SK-N-SH (cell line): ENCODE measurements at places on chromosomes 7 and 10.

DNA sequence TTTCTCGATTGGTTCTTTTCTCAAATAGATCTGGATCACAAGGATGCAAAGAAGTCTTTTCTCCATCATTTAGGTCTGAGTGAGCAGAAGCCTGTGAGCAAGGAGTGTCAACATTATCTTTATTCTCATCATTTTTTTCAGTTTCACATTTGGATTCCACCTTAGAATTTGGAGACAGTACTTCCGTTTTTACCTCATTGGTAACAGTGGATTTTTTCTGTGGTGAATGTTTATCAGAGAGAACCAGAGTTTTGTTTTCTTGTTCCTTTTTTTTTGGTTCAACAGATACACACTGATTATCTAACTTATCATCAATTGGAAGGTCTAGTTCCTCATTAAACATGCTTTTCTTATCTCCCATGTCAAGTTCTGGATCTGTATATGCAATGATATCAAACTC lies 151.3 kb downstream of the GALNT11 start:
- DNase-seq: no peak

DNA sequence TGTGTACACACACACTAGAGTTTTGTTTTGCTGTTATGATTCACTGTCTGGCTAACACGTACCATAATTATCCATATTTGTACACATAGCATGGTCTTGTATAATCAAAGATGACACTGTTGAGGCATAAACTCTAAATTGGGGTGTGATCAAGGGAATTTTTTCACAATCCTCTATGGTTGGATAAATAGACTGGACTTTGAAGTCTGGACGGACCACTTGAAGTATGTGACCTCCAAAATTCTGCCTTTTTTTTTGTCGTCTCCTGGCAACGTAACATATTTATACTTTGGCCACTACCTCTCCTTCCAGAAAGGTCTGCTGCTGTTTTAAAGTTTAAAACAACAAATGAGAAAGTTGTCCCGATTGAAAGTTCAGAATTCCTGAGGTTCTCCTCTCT lies 193.4 kb downstream of the CACNB2 start:
- DNase-seq: no peak

GRCh38 chr10:103480521-103480920 lies 1.5 kb upstream of the CALHM3 start:
- DNase-seq: no peak

- DNase-seq: no peak
Observed at GRCh38 chr10:9254353-9254752, 1199.9 kb downstream of the GATA3 start.

GRCh38 chr7:87056346-87056745 lies 3.1 kb downstream of the ELAPOR2 start:
- DNase-seq: no peak

GRCh38 chr7:120949393-120949911 lies 1.1 kb upstream of the ING3 start:
- DNase-seq: no peak

GRCh38 chr7:17830206-17830605 lies 110.1 kb downstream of the SNX13 start:
- DNase-seq: no peak

- peak; percentile 56 for DNase-seq
Observed at GRCh38 chr7:27175626-27176523, 1.8 kb upstream of the HOXA10 start.

- no peak for DNase-seq
Observed at GRCh38 chr10:50388181-50388580, 136.9 kb upstream of the ASAH2 start.

GRCh38 chr10:114131094-114131493 lies 42.9 kb downstream of the CCDC186 start:
- no peak for DNase-seq

- DNase-seq: no peak
Observed at GRCh38 chr10:132392811-132393694, 3.9 kb upstream of the PWWP2B start.

DNA sequence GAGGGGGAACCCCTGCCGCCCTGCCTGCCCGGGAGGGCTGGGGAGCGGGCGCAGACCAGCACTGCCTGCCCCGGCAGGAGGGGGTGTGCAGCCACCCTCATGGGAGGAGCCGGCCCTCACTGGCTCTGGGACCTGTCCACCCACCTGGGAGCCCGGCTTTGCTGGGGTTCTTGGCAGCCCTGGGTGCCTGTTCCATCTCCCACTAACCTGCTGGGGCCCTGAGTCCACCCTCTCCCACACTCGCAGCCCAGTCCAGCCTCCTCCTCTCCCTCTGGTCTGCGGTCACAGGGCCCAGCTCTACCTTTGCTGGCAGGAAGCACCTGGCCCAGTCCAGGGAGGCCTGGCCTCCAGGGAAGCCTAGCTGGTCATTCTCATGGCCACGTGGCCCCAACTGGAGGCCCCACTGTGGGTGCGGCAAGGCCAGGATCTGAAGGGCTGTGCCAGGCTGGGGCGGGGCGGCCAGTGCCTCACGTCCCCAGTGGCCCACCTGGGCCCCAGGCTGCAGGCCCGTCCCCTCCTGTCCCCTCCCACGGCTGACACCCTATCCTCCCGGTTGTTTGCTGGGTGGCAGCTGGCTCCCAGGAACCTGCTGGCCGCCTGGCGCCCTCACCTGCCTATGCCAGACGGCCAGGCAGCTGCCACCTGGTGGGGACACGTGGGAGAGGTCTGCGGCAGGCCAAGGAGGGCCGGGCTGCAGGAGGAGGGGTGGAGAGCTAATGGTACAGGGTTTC lies at the start of gene TMEM184A:
TSS of gene TMEM184A (minus strand) at position 393 of the 731 bp plus-strand sequence. CDS start 721 bp downstream, outside the sequence.
- DNase-seq: peak; percentile 88

- DNase-seq: peak; percentile 71
Observed at GRCh38 chr7:74092321-74092963, 8.8 kb downstream of the LIMK1 start.

- no peak for DNase-seq
Observed at GRCh38 chr10:125034675-125035074, 92.8 kb downstream of the ZRANB1 start.
